ENCODE measurements at places on chromosomes 13 and 19. TPM values are rescaled to one million over a fixed set of nuclear protein-coding genes. Genes with fewer than 3 reads are reported as not detected.

The AMER2 gene
- polyA plus RNA-seq, result 0.25 TPM

The ATP4A gene
- not detected for polyA plus RNA-seq

DNA sequence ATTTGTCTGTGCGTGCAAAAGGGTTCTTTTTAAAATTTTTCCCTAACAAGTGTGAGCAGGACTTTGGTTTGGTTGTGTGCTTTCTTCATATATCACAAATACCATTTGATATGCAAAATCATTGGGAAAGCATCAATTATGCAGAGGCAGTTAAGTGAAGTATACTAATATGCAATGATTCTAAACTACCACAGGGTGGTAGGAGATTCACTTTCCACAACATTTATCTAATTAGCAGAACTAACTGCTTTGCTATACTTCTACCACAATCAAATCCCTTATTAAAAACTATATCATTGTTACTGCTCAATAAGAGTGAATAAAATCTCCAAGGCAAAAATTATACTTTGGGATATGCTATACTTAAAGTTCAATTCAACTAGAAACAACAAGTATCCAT, 2738.9 kb upstream of the PCDH20 start:
- no peak for DNase-seq

The CD70 gene
- polyA plus RNA-seq, result not detected

DNA sequence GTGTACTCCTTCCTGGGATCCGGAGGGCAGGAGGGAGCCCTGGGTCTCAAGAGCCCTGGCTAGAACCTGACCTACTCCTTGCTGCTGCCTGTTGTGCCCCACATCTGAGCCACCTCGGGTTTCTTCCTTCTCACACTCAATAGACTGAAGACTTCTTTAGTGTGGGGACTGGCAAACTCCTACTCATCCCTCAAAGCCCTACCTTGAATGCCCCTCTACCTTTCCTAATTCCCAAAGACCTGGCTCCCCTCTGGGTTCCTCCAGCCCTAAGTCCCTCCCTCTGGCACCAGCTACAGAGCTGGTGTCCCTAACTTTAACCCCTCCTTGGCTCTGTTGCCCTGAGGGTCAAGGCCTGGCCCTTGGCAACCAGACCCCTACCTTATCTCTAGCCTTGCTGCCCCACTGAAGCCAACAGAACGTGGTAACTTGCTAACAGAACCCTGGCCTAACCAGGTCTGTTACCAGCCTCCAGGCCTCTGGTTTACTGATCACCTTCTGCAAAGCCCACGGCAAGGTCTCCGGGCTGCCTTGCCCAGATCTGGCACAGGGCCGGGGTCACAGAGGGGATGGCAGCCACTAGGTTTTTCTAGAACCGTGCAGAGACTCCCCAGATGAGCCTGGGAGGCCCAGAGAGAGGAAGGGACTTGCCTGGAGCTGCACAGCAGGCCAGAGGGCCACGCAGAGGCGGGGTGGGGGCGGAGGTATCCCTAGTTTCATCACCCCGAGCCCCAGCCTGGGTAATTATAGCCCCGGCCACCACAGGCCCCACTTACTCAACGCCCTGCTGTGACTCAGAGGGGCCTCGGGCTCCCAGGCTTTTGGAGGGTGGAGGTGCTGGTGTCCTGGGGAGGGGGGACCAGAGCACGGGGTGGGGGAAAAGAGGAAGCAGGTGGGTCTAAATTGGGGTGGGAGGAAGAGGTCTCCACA, 15.3 kb downstream of the ZBTB7A start:
- no peak for DNase-seq

The GJB2 gene
- 4.0 TPM for polyA plus RNA-seq

The ZNF737 gene
- 33.8 TPM for polyA plus RNA-seq

The PSG6 gene
- not detected for polyA plus RNA-seq

DNA sequence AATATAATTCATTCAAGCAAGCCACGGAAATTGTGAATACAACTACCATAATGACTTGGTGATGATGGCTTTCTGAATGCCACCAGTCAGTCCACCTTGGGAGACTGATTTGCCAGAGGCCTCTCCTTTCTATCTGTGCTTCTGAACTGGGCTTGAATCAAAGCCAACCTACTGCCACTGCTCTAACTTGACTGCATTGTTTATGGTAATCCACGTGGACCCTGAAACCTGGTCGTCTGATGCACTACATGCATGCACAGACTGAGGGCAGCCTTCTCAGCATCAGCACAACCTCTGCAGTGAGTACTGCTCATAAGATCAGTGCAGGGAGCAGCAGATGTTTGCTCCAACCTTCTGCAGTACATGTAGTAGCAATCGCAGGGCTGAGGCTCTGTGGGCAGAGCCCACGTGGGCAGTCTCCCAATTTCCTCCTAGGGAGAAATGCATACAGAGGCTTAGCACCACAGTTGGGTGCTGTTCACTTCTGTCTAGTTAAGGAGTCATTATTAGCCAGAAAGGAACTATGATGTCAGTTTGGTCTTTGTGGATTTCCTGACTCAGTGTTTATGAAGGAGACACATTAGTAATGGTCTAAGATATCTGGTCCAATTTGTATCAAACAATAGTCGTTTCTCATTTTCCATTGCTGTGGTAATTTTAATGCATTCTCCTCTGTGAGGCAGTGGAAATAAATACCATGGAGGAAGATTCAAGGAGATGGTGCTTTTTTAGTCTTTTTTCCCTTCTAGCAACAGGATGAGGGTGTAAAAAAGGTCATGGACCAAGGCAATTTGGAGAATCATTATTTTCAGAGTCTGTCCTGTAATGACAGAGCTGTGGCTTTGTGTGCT, 82.5 kb downstream of the AKAP11 start:
- DNase-seq, result no peak

The ZNF331 gene
- polyA plus RNA-seq, result 14.8 TPM

DNA sequence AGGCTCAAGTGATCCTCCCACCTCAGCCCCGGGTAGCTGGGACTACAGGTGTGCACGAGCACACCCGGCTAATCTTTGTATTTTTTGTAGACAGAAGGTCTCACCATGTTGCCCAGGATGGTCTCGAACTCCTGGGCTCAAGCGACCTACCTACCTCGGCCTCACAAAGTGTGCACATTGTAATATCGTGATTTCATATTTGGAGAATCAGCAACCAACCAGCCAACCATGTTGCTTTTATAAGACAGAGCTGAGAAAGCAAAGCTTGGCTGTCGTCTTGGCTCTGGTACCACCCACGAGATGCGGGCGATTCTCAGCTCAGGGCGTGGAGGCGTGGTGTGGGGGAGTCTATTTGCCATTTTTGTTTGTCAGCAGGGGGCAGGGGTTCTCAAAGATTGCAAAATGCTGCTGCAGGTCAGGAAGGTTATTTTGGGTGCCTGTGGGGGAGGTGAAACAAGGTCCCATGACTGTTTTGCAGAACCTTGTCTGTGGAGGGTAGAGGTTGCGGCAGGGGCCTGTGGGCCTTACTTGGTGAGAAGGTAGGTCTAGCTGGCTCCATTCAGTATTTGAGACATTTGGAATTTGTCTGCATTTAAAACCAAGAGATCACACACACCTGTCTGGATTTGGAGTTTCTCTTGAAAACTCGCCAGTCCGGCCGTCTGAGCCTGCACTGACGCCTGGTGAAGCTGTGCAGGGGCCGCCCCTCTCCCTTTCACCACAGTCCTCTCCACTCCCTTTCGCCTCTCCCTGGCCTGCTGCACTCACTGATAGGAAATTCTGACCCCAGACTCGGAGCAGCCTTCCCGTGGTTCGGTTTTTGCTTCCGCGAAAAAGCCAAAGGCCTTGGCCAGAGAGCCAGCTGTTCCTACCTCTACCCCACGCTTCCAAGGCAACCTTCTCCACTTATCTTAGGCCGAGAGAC, 15.4 kb downstream of the TNFAIP8L1 start:
- DNase-seq, result no peak

The FLT1 gene
- polyA plus RNA-seq, result 52.3 TPM

The LYPD5 gene
- 0.47 TPM for polyA plus RNA-seq

DNA sequence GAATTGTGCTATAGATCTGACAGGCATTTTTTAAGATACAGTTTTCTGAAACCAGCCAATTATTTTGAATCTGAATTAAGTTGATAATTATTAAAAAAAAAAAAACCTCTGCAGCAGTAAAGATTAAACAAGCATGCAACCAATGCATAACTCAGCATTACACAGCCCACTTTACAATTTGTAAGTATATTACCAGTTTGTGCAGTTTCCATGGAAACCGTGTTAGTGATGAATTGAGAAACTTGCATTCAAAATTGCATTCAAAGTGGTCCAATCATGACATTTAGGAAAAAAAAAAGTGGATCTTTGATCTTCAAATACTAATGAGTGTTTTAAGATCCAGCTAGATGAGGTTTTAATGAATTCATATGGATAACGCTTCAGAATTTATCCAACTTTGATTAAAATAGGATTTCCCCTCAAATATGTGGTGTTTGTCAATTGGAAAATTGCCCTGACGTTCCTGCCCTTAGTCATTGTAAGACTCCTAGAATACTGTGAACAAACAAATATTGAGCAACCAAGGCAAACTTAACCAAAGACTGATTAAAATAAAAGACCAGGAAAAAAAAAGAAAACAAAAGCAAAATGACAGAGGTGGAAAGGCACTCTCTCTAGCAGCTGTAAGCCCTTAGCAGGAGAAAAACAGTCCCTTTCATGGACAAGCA, 314.8 kb upstream of the MAB21L1 start:
- no peak for DNase-seq

- DNase-seq, result no peak
These were observed 366 bp upstream of the KL start for GRCh38 chr13:33015791-33016323.

The ZNF726 gene
- 9.4 TPM for polyA plus RNA-seq

DNA sequence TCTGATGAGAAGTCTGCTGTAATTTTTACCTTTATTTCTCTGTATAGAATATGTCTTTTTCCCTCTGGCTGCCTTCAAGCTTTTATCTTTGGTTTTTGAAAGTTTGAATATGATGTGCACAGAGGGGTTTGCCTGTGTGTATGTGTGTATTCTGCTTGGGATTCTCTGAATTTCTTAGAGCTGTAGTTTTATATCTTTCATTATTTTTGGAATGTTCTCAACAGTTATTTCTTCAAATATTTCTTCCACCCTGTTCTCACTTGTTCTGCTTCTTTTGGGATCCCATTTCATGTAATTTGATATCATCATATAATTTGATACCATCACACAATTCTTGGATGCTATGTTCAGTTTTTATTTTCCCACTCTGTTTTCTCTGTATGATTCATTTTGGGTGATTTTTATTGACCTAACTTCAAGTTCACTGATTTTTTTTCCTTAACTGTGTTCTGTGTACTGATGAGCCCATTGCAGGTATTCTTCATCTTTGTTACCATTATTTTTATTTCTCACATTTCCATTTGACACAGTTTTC, 7.5 kb downstream of the COG3 start:
- DNase-seq, result no peak

- DNase-seq, result no peak
These were observed 16.7 kb downstream of the TSKS start for GRCh38 chr19:49746206-49746958.

DNA sequence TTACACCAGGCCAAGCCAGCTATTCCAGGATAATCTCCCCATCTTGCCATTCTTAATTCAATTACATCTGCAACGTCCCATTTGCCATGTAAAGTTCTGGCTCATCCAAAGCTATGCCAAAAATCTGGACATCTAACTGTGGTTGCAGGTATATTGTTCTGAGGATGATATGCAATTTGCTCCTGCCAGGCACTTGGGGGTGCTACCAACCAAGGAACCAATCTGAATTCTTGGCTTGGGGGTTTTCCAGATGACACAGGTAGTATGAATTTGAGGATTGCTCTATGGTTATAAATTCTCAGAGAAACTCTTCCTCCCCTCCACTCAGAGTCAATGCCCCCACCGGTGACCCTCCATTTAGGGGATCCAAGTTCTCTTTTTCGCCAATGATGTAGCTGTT, 33.0 kb downstream of the CRYL1 start:
- DNase-seq, result no peak

DNA sequence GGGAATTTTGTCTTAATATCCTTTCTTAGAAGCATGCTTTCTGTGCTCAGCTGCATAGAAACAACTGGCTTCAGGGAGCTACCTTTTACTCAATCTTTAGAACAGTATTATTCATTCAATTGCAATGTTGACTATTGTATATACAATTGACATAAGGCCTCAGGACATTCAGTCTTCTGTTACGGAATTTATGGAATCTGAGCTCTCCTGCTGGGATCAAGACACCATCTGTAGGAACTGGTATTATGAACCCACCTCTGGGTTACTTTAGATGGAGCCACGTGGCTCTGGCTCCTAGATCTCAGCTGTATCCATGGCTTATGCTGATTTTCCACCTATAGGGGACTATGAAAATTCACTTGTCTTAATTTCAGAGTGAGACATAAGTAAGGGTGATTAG, 716.2 kb upstream of the GPC6 start:
- no peak for DNase-seq

DNA sequence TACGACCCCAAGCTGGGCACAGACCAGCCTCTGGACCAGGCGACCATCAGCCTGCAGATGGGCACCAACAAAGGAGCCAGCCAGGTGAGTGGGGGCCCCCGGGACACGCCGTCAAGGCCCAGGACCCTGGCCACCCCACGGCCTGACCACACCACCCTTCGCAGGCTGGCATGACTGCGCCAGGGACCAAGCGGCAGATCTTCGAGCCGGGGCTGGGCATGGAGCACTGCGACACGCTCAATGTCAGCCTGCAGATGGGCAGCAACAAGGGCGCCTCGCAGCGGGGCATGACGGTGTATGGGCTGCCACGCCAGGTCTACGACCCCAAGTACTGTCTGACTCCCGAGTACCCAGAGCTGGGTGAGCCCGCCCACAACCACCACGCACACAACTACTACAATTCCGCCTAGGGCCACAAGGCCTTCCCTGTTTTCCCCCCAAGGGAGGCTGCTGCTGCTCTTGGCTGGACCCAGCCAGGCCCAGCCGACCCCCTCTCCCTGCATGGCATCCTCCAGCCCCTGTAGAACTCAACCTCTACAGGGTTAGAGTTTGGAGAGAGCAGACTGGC, 9.6 kb downstream of the ELOF1 start:
- DNase-seq, result no peak

The CYP2A7 gene
- not detected for polyA plus RNA-seq

The NXNL1 gene
- not detected for polyA plus RNA-seq

GRCh38 chr19:18051887-18052286, 34.8 kb downstream of the IL12RB1 start:
- no peak for DNase-seq

The PNMA8C gene
- 0.60 TPM for polyA plus RNA-seq

The MAST3 gene
- 3.5 TPM for polyA plus RNA-seq

DNA sequence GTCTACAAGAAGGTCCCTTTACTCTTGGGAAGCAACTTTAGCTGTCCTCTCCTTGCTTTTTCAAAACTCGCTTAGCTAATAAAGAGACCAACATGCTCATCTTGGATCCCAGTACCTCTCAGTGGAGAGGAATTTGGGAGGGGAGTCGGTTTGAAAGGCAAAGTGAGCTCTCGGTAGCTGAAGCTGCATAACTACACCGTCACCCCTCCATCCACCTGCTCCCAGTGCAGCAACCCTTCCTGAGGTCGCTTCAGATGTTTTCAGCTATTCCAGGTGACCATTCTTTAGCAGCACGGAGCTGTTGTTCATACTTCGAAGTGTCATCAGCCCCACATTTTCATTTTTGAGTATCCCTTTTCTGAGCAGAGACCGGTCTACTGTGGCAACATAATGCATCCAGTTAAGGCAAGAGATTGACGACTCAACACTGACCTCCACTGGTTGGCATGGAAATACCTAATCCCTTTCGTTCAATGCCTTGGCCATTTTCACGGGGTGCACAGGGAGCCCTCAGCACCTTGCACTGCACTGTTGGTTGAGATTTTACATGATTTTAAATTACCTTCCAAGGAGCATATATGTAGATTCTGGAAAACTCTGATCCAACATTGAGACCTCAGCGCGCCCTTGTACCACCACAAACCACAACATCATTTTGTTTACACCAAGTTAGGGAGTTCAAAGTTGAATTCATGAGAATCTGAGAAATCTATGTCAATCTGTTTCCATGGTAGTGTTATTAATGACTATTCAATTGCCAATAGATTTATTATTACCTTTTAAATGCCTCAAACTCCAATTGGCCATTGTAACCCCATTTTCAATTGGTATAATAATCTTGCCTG, 42.2 kb downstream of the DLEU7 start:
- DNase-seq, result peak; percentile 71
